ENCODE measurements at places on chromosomes 2 and 18. TPM values are rescaled to one million over a fixed set of nuclear protein-coding genes. Genes with fewer than 3 reads are reported as not detected.

GRCh38 chr2:239803766-239804115 is 221.4 kb downstream of the NDUFA10 start:
- no peak for DNase-seq

DNA sequence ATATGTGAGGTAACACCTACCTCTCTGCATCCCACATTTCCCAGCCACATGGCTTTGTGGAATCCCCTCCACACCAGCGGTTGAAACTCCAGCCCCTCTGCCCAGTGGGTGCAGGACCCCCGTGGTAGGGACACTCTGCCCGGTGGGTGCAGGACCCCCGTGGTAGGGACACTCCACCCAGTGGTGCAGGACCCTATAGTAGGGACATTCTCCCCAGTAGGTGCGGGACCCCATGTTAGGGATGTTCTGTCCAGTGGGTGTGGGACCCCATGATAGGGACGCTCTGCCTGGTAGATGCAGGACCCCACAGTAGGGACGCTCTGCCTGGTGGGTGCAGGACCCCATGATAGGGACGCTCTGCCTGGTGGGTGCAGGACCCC is 11.5 kb downstream of the COPS9 start:
- no peak for DNase-seq

- no peak for DNase-seq
These were observed 82.6 kb upstream of the TANK start for GRCh38 chr2:161077367-161078210.

- no peak for DNase-seq
These were observed 233.7 kb upstream of the HNRNPA3 start for GRCh38 chr2:176978921-176979320.

- DNase-seq: no peak
These were observed 405.3 kb downstream of the STK39 start for GRCh38 chr2:167842047-167842446.

GRCh38 chr2:24644032-24644431 is 149.2 kb downstream of the PTRHD1 start:
- no peak for DNase-seq

DNA sequence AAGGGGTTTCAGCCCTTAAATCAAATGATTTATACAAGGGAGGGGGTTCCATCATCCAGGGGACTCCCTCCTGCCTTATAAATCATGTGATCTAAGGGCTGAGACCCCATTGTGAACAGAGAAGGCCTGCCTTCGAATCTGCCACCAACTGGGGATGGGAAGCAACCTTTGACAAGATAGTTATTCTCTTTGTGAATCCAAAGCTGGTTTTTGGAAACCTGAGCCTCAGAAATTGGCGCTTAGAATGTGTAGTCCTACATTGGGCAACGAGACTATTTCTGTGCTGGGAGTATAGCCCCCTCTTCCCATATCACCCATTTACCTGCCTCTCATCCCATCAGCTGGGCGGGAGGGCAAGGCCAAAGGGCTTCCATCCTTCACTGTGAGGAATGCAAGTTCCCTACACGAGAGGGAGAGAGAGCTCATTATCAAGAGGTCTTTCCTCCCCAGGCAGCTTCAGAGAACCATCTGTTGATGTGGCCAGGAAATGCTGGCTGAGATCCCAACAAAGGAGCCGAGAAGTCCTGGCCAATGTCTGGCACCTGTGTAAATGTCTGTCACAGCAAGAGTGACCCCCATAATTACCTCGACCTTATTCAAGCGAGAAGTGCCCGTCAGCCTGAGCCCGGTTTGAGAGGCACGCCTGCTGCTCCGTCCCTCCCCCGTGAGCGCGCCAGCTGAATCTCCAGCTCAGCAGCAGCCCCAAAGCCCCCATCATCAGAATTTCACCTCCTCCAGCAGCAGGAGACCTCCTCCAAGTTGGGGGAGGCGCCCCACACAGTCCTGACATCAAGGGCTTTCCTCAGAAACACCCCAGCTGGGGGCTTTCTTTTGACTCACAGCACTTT is 48.4 kb upstream of the APCDD1 start:
- DNase-seq: no peak

DNA sequence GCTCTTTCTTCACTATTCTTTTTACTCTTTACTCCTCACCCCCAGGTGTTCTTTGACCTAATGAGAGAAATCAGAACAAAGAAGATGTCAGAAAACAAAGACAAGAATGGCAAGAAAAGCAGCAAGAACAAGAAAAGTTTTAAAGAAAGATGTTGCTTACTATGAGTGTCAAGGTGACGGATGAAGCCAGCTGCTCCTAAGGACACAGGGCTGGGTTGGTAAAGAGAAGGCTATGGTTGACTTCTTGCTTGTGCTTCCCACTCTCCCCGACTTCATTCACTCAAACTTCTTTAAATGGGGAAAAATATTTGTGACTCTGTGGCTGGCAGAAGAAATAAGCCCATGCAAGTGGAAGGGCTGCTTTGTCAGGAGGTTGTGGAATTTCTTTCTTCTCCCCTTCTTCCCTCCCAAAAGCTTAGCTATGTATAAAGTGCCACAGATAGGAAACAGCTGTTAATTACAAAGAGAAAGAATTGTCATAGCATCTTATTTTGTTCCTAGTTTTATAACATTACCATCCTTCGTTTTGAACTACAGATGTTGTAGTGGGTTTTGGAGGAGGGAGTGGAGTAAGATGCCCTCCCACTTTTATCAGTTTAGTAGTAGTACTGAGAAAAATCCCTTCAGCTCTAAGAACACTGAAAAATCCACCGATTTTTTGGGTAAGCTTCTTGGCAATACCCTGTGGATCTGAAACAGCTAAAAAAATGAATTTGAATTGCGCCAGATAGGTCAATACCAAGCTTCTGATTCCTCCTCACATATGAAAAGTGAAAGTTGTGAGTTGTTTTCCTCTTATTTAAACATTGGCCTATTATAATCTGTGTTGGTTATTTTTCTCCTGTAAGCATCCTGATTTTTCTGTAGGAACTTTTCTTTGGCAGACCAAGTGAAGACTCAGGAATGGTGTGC is 40.7 kb downstream of the RALB start:
- DNase-seq: no peak

GRCh38 chr2:127079358-127079920 is 27.5 kb downstream of the BIN1 start:
- DNase-seq: no peak

DNA sequence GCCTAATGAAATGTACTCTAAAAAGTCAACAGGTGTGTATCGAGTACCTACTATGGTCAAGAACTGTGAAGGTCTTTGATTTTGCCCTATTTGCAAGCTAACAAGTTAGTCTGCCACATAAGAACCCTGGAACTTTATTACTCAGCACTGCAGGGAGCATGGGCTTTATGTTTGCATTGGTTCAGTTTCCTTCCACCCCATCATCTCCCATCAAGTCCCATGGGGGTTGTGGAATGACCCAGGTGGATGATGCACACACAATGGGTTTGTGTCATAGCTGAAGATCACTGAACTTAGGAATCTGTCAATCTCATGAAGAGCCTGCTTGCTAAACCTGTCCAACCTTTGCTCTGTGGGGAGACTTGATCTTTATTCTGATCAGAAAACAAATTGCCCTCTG is 265.5 kb downstream of the RPRM start:
- DNase-seq: no peak

GRCh38 chr2:4995466-4995865 is 696.7 kb upstream of the SOX11 start:
- no peak for DNase-seq

GRCh38 chr2:157840568-157841156 is 35.5 kb downstream of the ACVR1 start:
- DNase-seq: no peak

DNA sequence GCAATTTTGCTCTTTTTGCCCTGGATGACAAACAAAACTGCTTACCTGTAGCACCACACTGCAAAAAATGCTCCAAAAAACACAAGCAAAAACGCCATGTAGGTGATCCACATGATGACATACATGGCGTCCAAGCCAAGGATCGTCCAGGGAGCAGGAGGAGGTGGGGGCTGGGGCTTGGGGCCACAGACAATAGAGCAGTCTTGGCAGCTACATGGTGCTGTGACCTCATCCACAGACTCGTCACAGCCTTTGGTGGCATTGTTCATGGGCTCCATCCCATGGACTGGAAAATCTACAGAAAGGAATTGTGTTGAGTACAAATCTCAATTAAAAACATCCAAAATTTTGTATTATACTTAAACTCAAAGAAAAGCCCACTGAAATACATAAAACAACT is 26.1 kb downstream of the NPC1 start:
- peak; percentile 57 for DNase-seq

DNA sequence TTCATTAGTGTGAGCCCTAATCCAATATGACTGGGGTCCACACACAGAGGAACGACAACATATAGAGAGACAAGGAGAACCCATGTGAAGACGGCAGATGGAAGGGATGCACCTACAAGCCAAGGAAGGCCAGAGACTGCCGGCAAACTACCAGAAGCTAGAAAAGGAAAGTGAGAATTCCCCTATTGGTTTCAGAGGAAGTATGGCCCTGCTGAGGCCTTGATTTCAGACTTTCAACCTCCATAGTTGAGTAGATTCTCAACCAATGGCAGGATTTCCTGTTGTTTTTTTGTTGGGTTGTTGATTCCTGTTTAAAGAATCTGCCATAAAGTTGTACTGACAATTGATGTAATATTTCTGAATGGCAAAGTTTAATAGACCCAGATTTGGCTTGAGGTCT is 241.5 kb downstream of the SATB2 start:
- DNase-seq: no peak

DNA sequence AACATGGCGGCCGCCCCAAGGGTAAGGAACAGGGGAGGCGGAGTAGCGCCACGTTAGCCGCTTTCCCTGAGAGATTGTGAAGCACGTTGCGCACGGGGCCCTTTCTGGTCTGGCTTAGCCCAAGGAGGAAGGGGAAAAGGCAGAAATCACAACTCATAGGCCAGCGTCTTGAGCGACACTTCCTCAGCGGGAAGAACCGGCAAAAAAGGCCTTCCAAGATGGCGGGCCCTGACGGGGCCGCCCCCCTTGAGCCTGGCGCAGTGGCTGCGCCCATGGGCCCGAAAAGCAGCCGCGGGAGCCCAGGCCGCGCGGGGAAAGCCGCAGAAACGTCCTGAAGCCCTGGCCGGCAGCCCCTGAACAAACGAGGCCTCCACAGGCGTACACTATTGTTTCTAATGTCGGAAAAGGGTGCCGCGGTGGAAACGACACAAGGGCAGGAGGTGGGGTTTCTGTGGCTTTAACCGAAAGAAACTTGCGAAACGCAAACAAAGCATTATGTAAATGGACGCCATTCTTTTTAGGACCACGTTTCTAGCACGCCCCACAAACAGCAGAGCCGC is 919 bp upstream of the PCBP1 start:
- peak; percentile 70 for DNase-seq

DNA sequence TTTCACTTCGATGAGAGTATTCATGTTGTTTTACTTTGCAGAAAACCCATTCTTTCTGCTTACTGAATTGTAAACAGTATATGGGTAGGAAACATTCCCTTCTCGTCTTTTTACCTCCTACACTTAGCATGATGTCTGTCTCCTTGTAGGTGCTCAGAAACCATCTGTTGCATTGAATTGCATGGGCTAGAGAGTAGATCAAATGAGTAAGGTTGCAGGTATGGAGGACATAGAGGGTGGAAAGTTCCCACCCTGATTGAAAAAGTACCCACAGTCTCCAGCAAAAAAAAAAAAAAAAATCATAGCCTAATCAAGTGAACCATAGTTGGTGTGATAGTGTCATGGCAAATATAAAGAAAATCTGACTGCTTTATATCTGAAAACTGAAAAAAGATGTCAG is 1.7 kb downstream of the CYTIP start:
- no peak for DNase-seq

- DNase-seq: peak; percentile 32
These were observed 264.3 kb downstream of the TSN start for GRCh38 chr2:122019724-122020123.

- no peak for DNase-seq
These were observed 61.3 kb downstream of the MTHFD2 start for GRCh38 chr2:74259733-74260132.

DNA sequence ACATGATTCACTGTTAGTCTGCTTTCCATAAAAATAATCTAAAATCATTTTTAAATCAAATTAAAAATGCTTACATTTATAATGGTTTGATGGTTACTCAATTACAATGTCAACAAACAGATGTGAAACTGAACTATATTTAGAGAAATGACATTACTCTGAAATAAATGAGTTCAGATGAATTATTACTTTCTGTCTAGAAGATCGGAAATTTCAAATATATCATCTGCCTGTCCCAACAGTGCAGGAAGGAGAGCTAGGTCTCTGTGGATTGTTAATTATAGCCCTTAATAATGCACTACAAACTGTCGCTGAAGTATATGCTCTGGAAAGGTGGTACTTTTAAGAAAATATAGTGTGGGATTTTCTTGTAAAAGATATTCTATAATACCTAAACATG is 109.8 kb downstream of the DSEL start:
- no peak for DNase-seq

DNA sequence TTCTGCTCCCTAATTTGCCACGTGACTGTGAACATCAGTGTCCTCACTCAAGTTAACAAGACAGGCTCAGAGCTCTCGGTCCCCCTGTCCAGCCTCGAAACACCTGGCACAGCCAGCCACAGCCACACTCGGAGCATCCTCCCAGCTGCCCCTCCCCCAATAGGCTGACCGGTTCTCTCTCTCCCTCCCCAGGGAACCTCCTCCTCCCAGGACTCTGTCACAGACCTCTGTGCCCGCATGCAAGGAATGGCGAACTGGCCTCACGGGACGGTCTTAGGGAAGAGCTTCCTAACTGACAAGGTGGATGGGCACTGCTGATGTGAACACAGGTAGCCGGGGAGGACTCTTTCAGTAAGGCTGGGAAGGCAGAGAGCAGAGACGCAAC is 18.8 kb downstream of the CYP26B1 start:
- DNase-seq: no peak

DNA sequence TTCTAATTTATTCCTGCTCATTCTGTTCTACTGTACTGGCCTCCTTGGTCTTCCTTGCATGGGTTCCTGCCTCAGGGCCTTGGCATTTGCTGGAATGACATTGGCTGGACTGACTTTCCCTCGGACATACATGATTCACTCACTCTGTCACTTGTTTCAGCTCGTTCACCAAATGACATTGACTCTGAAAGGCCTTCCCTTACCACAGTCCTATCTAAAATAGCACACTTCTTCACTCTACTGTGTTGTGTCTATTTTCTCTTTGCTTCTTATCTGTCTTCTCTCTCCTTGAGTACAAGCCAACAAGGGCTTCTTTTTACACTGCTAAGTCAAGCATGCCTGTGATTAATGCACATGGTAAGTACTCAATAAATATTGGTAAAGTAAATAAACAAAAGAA is 65.6 kb downstream of the SCG2 start:
- DNase-seq: no peak

- no peak for DNase-seq
These were observed 254.1 kb downstream of the IKZF2 start for GRCh38 chr2:212897296-212897695.

GRCh38 chr18:30652387-30652786 is 390.2 kb downstream of the DSC3 start:
- DNase-seq: no peak

- no peak for DNase-seq
These were observed 34.8 kb upstream of the LDLRAD4 start for GRCh38 chr18:13183790-13184189.

Gene SERPINB10
- not detected for total RNA-seq

Gene SP9
- total RNA-seq: 3.0 TPM

Gene MAL
- total RNA-seq: 171 TPM

Gene HTR2B
- total RNA-seq: 0.32 TPM

Gene SERPINB5
- total RNA-seq: not detected

Gene TUBB8B
- total RNA-seq: not detected

Gene HOXD1
- 0.94 TPM for total RNA-seq

Gene SCN2A
- 90.8 TPM for total RNA-seq

Gene SAG
- total RNA-seq: not detected

Gene CYP27C1
- 0.60 TPM for total RNA-seq

Gene METTL4
- 11.7 TPM for total RNA-seq
